ENCODE measurements at places on chromosomes 2 and 18.

- DNase-seq, result no peak
These were observed 433 bp downstream of the ZFP36L2 start for GRCh38 chr2:43225788-43226557.

DNA sequence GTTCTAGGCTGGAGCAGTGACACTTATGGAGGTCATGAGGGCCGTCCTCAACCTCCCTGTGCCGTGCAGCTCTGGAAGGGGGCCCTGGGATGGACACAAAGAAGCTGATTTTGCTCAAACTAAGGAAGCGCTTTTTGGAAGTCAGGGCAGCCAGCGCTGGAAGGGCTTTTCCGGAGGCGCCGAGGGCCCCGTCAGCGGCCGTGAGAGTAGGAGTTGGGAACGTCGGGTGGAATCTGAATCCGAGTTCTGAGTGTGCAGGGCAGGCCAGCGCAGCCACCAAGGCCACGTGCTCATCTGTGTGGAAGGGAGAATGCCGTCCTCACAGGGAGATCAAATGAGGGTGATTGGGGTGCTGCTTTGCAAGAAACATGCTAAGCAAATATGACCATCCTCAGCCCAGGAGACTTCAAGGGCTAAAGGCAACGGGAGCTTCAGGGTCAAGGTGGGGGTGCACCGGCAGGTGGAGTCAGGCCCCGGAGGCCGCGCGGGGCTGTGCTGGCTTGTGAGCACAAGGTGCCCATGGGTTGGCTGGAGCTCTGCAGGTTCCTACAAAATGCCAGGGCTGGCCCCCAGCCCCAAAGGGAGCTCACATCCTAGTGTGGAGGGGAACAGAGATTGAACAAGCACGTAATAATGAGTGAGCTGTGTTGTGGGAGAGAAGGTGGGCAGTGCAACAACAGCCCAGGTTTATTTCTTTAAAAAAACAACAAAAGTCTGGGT lies 70.4 kb upstream of the HPCAL1 start:
- no peak for DNase-seq

GRCh38 chr2:240325016-240326007 lies 110.2 kb upstream of the GPC1 start:
- no peak for DNase-seq

DNA sequence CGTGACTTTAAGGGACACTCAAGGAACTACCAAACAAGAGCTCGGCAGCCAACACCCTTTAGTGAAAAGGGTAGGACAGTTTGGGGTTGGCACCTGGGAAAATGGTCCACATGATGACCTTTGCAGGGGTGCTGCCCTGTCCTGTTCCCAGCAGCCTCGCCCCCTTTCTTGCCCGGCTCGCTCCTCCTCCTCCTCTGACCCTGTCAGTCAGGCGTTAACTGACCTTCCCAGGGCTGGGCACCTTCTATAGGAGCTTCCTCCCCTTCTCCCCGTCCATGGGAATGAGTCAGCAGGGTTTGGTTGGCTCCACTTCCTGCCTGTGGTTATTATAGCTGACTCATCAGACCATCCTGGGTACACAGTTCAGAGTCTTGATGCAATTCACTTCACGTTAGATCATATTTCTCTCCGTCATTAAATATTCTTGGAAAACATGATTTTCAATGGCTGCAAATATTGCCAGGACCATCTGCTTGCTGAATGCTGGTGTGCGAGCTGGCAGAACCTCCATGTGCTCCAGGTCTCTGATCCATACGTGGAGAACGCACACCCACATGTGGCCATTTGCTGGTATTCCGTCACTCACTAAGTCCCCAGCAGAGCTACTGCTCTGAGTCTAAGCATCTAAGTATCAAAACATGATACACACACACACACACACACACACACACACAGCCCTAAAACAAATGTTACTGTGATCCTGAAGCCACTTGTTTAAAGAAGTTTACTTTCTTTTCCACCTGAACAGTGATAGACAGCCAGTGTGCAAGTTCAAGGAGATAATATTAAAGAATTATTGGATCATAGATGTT lies 185.0 kb downstream of the ANAPC1 start:
- peak; percentile 98 for DNase-seq

DNA sequence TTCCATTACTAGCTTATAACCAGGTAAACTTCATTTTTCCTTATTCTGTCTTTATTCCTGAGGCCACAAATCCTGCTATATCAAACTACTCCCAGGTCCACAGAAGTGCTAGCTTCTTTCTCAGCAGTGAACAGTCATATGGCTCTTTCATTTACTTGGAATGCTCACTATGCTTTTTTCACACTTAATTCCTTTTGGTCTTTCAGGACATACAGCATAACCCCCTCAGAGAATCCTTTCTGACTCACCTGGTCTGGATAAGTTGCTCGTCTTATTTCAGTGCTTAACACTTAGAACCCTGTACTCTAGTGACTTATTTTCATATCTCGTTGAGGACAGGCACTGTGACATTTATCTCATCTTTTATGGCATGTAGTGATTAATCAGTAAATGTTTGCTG lies 325.0 kb upstream of the UBE2E3 start:
- no peak for DNase-seq

- no peak for DNase-seq
These were observed 3.1 kb downstream of the PAIP2B start for GRCh38 chr2:71223767-71224333.

GRCh38 chr2:30860003-30860725 lies 52.9 kb upstream of the CAPN13 start:
- no peak for DNase-seq

DNA sequence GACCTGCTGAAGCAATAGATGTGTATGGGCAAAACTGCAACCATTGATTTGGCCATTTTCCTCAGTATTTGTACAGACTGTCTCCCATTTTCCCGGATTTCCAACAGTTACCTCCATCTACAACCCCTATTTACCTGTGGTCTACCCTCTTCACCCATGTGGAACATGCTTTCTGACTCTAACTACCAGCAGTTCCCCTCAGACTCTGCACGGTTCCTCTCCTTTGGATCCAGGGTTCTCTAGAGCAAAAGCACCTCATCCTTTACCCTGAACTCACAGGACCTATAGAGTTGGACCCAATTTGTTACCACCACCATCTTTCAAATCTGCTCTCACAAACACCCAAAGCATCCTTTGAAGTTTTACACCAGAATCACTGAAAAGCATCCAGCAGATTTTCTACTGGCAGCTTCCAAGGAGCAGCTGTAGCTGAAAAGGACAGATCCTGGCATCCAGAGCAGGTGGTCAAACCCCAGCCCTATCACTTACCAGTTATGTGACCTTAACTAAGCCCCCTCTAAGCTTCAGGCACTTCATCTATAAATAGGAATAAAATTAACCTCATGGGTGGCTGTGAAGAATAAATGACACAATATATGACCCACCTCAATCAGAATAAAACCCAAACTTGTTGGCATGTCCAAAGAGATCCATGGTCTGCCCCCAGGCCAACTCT lies 15.3 kb downstream of the CYTIP start:
- DNase-seq, result no peak

DNA sequence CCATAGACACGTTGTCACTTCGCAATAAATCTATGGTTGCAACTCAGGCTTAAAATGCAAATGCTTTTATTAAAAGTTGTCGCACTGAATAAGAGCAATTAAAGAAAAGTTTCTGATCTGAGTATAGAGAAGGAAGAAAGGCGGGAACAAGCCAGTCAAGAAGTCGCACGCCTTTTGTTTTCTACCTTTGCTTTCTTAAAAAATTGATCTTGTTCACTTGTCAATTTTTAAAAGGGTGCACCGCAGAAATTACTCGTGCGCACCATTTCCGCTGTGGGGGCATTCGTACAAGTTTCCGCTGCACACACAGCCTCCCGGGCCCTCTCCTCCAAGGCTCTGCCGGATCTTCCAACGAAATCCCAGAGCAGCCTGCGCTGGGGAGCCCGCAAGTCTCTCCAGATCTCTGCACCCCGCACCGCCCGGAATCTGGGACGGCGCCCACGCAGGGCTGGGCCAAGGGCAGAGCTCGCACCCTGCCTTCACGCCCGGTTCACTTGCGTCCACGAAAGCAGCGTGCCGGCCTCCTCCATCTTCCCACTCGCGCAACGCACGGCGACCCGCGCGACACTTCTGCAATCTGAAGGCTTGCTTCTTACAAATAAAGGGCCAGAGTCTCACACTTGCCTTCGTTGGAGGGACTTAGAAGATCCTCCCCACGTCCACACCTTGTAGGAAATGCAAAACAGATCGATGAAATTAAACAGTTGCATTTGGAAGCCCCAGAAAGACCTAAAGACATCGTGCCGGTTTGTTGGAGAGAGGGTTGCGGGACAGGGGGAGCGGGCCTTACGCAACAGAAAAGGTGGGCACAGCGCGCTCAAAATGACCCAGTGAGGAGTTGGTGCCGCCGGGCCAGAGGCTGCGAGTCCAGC lies 2.6 kb upstream of the SALL3 start:
- DNase-seq, result no peak

DNA sequence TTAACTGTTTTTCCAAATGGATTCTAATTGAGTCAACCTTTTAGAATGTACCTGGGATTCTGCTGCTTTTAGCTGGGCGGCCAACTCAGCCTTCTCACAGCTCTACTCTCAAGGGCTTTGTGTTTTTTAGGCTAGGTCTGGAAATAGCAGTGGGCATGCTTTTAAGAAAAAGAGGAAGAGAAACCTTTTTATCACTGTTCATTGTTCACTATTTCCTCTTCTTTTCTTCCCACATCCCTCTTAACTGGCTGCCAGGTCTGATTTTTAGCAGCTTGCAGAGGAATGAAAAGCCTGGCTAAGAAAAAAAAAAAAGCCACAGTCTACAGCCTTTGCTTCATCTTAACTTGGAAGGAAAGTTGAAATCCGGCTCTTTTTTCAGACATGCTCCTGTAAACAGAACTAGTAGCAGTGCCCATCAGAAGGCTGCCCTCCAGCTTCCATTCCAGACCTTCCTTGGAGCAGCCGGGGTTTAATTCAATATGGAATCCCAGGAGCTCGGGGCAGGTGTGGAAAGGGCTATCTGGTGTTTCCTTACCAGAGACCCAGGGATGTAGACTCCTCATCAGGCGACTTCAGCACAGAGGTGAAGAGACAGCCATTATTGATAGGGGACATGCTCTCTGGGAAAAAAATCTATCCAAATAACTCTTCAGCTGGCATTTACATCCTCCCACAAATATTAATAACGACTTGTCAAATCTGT lies 230.7 kb downstream of the MYO3B start:
- no peak for DNase-seq

DNA sequence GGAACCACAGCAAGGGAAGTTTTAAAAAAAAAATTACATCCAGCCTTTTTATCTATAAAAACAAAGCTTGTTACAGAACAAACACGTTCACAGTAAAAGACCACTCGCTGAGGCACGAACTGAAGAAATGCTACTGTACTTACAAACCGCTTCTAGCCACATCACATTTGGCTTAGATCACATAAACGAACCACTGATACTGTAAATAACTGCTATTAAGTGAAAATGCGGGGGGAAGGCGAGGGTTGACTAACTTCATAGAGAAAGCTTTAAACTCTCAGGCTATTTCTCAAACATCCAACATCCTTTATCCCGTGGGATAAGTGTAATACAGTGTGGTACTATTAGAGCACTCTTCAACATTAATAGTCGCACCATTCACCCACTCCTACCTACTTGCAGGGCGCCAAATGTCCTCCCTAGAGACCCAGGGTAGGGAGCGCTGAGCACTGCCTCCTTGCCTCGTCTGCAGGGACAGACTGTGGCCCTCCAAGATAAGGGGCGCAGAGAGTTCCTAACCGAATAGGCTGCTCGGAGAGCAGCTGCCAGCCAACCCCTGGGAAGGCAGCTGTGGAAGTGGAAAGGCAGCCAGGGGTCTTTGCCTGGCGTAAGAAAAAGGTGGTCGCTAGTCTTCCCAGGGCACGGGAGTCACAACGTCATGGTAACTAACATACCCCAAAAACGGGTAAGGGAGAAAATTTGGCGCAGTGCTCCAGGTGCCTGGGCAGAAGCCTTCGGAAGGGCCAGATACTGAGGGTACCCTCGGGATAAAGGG lies 854 bp downstream of the GPR155 start:
- no peak for DNase-seq

DNA sequence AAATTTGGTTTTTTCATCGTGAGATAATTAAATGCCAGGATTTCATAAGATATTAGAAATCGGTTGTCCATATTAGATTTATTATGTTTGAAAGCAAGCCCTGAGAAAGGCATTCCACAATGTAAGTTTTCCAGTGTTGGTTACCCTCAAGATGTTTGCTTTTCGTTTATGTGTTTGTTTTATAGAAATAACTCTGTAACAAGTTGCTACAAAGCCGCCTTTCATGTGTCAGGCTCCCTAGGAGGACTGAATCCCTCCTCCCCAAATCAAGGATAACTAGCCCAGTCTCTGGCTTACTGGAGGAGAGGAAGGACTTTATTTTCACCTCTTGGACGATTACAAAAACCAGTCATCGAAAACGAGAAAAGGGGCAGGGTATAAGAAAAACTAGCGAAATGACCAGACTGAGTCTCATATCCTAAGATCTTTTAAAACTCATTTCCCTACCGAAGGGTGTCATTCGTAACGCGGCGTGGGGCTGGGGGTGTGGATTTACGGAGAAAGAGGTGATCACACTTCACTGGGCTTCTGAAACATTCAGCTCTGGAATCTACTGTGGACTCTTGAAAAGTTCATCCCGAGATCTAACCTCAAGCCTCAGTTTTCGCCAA lies 1.0 kb upstream of the PEX13 start:
- no peak for DNase-seq

DNA sequence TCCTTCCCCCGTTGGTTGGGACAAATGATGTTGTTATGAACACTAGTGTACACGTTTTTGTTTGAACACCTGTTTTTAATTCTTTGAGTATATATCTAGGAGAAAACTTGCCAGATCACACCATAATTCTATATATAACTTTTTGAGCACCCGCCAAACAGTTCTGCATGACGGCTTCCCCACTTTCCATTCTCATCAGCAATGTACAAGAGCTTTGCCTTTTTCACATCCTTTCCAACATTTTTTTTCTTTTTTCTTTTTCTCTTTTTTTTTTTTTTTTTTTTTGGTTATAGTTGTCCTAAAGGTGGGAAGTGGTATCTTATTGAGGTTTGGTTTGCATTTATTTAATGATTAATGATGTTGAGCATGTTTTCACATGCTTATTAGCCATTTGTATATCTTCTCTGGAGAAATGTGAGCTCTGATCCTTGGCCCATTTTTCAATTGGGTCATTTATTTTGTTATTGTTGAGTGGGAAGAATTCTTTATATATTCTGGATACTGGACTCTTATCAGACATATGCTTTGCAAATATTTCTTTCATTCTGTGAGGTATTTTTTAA lies 86.9 kb upstream of the ZC3H15 start:
- peak; percentile 20 for DNase-seq

Data from NCI-H446 treated with DMSO at 0.1 percent for 48 hours (cell line).